Sigmoid colon (tissue), 7 donors: ENCODE measurements at places on chromosomes 7 and 10.

- no peak overlapping the region for H3K27ac ChIP-seq
- H3K4me1 ChIP-seq = no peaks in the 10 kb centered on the region
- no peak for DNase-seq
- H3K36me3 ChIP-seq = no peaks in the 10 kb centered on the region
- peaks cover 33% of the 10 kb centered on the region for H3K27me3 ChIP-seq
Measured at GRCh38 chr10:1375346-1376170, 319.4 kb downstream of the WDR37 start.

- no peak for DNase-seq
- no peak overlapping the region for H3K27ac ChIP-seq
- peaks cover 10% of the 10 kb centered on the region for H3K4me1 ChIP-seq
- no peaks in the 10 kb centered on the region for H3K36me3 ChIP-seq
Measured at GRCh38 chr10:118562851-118563250, 32.6 kb downstream of the PRLHR start.

DNA sequence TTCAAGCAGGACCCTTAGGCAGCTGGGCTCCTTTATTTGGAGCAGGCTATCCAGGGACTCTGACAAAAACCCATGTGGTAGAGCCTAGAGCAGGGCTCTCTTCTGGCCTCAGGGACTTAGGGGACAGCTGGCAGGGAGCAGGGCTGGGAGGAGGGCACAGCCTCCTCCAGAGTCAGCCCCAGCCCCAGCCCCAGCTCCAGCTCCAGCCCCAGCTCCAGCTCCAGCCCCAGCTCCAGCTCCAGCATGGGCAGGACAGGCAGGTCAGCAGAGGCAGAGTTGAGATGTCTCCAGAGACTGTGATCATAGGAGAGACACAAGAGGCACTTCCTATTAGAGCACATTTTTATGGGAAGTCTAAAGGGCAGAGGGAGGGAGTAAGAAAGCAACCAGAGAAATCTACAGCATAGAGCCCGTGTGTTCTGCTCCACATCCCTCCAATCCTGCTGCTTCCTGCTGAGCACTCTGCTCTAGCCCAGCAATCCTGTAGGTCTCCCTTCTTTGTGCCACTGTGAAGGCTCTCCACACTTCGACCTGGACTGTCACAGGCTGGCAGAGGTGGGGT, 13.3 kb upstream of the C10orf53 start:
- no peaks in the 10 kb centered on the region for H3K4me1 ChIP-seq
- no peak overlapping the region for H3K27ac ChIP-seq
- H3K36me3 ChIP-seq = no peaks in the 10 kb centered on the region
- no peaks in the 10 kb centered on the region for H3K27me3 ChIP-seq
- H3K4me3 ChIP-seq = no peak overlapping the region

DNA sequence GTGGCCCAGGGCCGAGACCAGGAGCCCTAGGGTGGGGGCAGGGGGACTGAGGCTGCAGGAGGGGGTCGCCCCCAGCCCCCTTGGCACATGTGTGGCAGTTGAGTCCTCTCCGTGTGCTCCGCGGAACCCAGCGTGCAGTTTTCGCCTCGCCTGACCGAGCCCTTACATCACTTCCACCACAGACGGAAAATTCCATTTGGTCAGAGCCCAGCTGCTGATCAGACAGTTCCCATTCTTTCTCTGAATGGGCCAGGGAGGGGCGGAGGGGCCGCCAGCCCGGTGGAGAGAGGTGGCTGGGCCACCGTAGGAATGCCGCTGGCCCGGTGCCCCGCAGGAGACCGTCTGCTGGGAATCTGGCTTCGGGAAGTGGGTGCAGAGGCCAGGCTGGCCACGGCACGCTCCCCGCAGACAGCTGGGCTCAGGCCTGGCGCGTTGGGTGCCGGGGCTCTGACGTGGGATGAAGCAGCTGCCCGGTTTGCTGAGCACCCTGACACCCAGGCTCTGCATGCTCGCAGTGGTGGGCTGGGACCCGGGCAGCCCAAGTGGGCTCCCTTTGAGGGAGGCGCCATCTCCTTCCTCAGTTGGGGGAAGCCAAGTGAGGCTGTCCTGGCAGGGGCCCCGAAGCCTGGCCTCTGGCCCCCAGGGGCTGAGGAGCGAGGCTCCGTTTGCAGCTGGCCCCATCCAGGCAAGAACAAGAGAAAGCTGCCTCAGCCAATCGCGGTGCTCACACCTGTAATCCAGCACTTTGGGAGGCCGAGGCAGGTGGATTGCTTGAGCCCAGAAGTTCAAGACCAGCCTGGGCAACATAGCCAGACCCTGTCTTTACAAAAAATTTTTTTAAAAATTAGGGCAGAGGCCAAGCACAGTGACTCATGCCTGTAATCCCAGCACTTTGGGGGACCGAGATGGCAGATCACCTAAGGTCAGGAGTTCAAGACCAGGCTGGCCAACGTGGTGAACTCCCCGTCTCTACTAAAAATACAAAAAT, 9.9 kb downstream of the TTYH3 start:
- peaks cover 71% of the 10 kb centered on the region for H3K4me1 ChIP-seq
- H3K4me3 ChIP-seq = peak overlapping the region; percentile 30
- peak overlapping the region; percentile 74 for H3K27ac ChIP-seq
- DNase-seq = peak; percentile 96
- no peaks in the 10 kb centered on the region for H3K27me3 ChIP-seq
- no peaks in the 10 kb centered on the region for H3K36me3 ChIP-seq

GRCh38 chr10:35572583-35572982, 32.6 kb upstream of the GJD4 start:
- no peaks in the 10 kb centered on the region for H3K27me3 ChIP-seq
- no peak overlapping the region for H3K4me3 ChIP-seq
- peaks cover 5% of the 10 kb centered on the region for H3K36me3 ChIP-seq
- no peaks in the 10 kb centered on the region for H3K4me1 ChIP-seq

- no peaks in the 10 kb centered on the region for H3K27me3 ChIP-seq
- peaks cover 23% of the 10 kb centered on the region for H3K4me1 ChIP-seq
- H3K4me3 ChIP-seq = no peak overlapping the region
- DNase-seq = no peak
Measured at GRCh38 chr10:75450644-75451640, 19.5 kb downstream of the LRMDA start.

GRCh38 chr7:106460792-106461254, 176.0 kb upstream of the NAMPT start:
- no peaks in the 10 kb centered on the region for H3K36me3 ChIP-seq
- no peak for DNase-seq
- no peak overlapping the region for H3K27ac ChIP-seq
- no peak overlapping the region for H3K4me3 ChIP-seq

- no peaks in the 10 kb centered on the region for H3K4me1 ChIP-seq
- H3K27me3 ChIP-seq = no peaks in the 10 kb centered on the region
- no peak overlapping the region for H3K4me3 ChIP-seq
- no peak for DNase-seq
Measured at GRCh38 chr10:90817128-90817889, 40.5 kb downstream of the HTR7 start.

GRCh38 chr7:123355576-123356190, 155.9 kb upstream of the SLC13A1 start:
- no peak overlapping the region for H3K4me3 ChIP-seq
- H3K27ac ChIP-seq = no peak overlapping the region
- DNase-seq = no peak
- H3K4me1 ChIP-seq = no peaks in the 10 kb centered on the region
- H3K36me3 ChIP-seq = no peaks in the 10 kb centered on the region

GRCh38 chr7:32119790-32120196, 49.6 kb upstream of the PDE1C start:
- no peaks in the 10 kb centered on the region for H3K4me1 ChIP-seq
- DNase-seq = no peak
- no peak overlapping the region for H3K4me3 ChIP-seq
- H3K36me3 ChIP-seq = no peaks in the 10 kb centered on the region
- H3K27ac ChIP-seq = no peak overlapping the region

DNA sequence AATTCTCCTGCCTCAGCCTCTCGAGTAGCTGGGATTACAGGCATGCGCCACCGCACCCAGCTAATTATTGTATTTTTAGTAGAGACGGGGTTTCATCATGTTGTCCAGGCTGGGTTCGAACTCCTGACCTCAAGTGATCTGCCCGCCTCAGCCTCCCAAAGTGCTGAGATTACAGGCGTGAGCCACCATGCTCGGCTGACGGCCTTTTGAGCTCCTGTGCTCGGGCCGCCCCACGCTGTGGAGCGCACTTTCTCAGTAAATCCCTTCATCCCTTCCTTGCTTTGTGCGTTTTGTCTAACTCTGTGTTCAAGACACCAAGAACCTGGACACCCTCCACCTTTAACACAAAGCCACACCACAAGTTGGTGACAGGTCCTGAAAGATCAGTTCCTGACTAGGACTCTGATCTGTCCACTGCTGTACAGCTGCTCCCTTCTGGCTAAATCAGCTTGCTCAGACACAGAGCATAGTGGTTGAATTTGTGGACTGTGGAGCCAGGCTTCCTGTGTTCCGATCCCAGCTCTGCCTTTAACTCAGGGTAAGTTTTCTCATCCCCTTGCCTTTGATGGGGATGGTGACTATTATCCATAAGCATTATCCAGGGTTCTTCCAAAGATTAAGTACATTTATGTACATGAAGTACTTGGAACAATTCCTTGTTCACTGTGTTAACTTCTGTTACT, 20.1 kb downstream of the CHST3 start:
- no peaks in the 10 kb centered on the region for H3K36me3 ChIP-seq
- H3K27ac ChIP-seq = peak overlapping the region; percentile 84
- H3K4me1 ChIP-seq = peaks cover 92% of the 10 kb centered on the region
- H3K27me3 ChIP-seq = no peaks in the 10 kb centered on the region
- peak; percentile 50 for DNase-seq

GRCh38 chr10:15346440-15347141, 24.5 kb downstream of the FAM171A1 start:
- no peaks in the 10 kb centered on the region for H3K4me1 ChIP-seq
- no peaks in the 10 kb centered on the region for H3K36me3 ChIP-seq
- H3K27ac ChIP-seq = peak overlapping the region; percentile 17
- peak; percentile 72 for DNase-seq
- H3K4me3 ChIP-seq = no peak overlapping the region

DNA sequence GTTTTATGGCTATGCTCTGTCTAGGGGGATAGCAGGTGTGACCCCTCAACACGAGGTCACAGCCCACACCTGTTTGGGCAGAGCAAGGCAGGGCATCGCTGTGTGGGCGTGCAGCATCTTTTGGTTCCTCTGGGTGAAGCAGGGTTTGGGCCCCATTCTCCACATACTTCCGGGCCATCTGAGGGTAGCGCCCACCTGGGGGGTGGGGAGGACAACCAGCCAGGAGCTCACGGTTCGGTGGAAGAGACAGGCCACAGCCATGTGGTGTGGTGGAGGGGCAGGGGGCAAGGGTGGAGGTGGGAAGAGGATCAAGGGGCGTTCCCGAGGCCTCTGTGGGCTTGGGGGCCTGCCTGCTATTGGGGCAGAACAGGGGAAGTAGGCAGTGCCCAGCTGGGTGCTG, 2.4 kb downstream of the SH2B2 start:
- H3K4me3 ChIP-seq = no peak overlapping the region
- H3K36me3 ChIP-seq = no peaks in the 10 kb centered on the region
- DNase-seq = no peak
- no peak overlapping the region for H3K27ac ChIP-seq

DNA sequence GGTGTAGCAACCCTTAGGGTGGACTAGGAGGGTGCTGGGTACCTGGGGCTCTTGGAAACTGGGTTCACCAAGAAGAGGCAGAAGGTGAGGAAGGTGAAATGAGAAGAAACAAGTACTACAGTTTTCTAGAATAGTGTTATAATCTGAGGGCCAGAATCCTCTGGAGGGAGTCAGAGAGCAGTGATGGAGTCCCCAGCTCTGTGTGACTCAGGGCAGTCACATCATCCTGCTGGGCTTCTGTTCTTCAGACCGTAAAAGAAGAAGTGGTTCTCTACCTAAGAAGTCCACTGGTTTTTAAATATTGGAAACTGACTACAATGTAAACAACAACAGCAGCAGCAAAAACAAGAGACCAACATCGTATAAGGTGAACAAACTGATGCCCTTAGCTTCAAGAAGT, 197.3 kb downstream of the PRPF18 start:
- H3K4me1 ChIP-seq = peaks cover 13% of the 10 kb centered on the region
- no peak for DNase-seq
- no peak overlapping the region for H3K4me3 ChIP-seq

GRCh38 chr7:55405856-55406541, 40.9 kb downstream of the LANCL2 start:
- H3K27ac ChIP-seq = no peak overlapping the region
- no peaks in the 10 kb centered on the region for H3K4me1 ChIP-seq
- no peak for DNase-seq
- no peak overlapping the region for H3K4me3 ChIP-seq
- no peaks in the 10 kb centered on the region for H3K36me3 ChIP-seq

DNA sequence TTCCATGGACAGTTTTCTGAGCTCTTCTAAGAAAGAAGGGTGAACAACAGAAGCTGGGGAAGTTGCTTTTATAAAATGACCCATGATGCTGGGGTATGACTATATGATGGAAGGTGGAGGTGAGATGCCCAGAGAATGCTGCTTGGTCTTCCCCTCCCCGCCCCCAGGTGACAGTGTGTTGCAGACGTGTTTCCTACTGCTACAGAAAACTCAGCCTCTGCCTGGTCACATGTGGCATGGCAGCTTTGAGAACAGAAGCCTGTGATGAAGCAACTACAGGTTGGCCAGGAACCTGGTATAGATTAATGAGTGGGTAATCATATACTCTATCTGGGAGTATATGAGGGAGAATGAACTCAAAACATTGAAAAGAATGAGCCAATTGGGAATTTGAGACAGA, 67.1 kb downstream of the MTURN start:
- H3K27ac ChIP-seq = no peak overlapping the region
- H3K36me3 ChIP-seq = no peaks in the 10 kb centered on the region
- H3K4me3 ChIP-seq = no peak overlapping the region
- DNase-seq = no peak
- H3K27me3 ChIP-seq = no peaks in the 10 kb centered on the region

DNA sequence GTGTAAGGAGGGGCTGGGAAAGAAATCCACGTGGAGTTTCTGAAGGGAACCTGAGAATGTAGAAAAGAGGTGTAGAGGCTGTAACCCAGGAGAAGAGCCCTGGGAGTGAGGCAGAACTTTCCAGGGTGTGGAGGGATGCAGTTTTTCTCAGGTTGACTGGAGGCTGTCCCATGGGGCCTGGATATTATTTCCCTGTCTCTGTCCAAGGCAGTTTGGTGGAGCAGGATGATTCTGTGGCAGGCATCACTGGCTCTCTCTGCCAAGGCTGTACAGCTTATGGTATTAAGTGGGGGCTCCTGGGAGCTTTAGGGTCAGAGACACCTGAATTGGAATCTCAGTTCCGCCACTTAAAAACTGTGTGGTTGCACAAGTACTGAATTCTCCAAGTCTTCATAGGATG, 81.6 kb downstream of the CHN2 start:
- H3K27me3 ChIP-seq = no peaks in the 10 kb centered on the region
- no peak overlapping the region for H3K27ac ChIP-seq
- no peaks in the 10 kb centered on the region for H3K36me3 ChIP-seq
- no peak for DNase-seq
